Ovary (tissue), 10 donors: ENCODE measurements at places on chromosomes 16 and 17. TPM values are rescaled to one million over a fixed set of nuclear protein-coding genes. Genes with fewer than 3 reads are reported as not detected.
A peak's percentile ranks its signal among the peaks of the same experiment; 100 is the strongest.

DNA sequence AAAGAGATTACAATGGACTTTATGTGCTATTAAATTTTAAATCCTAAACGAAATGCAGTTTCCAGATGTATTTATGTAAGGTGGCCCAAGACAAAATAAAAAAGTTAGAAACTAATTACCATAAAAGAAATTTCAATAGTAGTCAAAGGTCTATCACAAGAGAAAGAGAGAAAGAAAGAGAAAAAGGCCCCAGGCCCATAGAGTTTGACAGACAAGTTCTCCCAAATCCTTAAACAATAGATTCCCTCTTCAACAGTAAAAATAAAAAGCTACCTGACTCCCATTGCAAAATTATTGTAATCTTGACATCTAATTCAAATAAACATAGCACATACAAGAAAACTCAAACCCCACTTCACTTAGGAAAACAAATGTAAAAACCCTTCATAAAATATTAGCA lies 8.6 kb upstream of the ERCC4 start:
- H3K27me3 ChIP-seq: no peaks in the 10 kb centered on the region
- no peak overlapping the region for H3K27ac ChIP-seq
- H3K4me3 ChIP-seq: no peak overlapping the region
- H3K36me3 ChIP-seq: no peaks in the 10 kb centered on the region
- DNase-seq: no peak

The SLC5A11 gene
- not detected for total RNA-seq

The CMTM2 gene
- total RNA-seq: 1.8 TPM

DNA sequence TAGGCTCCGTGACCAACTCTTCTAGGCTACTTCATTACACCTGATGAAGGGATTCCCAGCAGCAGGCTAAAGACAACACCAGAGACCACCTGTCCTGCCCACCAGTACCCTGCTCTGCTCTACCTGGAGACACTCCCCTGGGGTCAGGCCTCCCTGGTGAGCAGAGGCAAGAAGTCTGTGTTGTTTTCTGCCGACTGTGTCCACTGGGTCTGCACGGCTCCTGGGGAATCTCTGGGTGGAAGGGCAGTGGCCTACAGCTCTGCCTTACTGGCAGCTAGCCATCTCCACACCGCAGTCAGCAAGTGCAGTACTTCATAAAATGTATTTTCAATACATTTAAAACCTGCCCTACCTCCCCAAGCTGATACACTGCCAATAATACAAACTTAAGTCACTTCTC lies 6.8 kb downstream of the RSL1D1 start:
- no peaks in the 10 kb centered on the region for H3K4me1 ChIP-seq
- no peaks in the 10 kb centered on the region for H3K36me3 ChIP-seq
- no peak for DNase-seq
- no peak overlapping the region for H3K4me3 ChIP-seq
- no peak overlapping the region for H3K27ac ChIP-seq
- H3K27me3 ChIP-seq: no peaks in the 10 kb centered on the region

DNA sequence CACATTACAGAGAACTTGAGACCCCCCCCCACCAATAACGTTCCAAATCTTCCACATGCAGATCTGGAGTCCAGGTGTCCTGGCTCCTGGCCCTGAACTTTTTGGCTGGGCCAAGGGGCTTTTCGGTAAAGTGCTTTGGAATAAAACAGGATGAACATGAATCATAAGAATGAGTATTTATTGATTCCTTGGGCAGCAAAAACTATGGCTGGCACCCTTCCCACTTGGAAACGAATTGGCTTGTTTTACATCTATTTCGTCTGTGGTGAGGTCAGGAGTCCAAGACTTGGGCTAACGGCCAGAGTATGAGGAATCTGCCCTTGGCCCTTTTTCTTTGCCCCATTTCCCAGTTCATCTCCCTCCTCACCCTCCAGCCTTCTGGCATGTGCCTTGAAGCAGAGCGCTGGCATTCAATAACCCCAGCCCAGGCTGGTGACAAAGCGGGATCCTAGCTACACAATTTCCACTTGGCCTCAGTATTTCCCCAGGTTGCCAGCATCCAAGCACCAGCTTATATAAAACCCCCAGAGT lies 4.1 kb upstream of the UBTF start:
- peak; percentile 64 for DNase-seq
- H3K27me3 ChIP-seq: no peaks in the 10 kb centered on the region
- no peak overlapping the region for H3K4me3 ChIP-seq
- peak overlapping the region; percentile 99 for H3K27ac ChIP-seq
- no peaks in the 10 kb centered on the region for H3K36me3 ChIP-seq

GRCh38 chr17:57946798-57947358 lies 8.3 kb downstream of the CUEDC1 start:
- no peaks in the 10 kb centered on the region for H3K27me3 ChIP-seq
- no peak overlapping the region for H3K27ac ChIP-seq
- H3K4me1 ChIP-seq: peaks cover 7% of the 10 kb centered on the region
- peak; percentile 49 for DNase-seq

The GNGT2 gene
- total RNA-seq: 1.6 TPM

DNA sequence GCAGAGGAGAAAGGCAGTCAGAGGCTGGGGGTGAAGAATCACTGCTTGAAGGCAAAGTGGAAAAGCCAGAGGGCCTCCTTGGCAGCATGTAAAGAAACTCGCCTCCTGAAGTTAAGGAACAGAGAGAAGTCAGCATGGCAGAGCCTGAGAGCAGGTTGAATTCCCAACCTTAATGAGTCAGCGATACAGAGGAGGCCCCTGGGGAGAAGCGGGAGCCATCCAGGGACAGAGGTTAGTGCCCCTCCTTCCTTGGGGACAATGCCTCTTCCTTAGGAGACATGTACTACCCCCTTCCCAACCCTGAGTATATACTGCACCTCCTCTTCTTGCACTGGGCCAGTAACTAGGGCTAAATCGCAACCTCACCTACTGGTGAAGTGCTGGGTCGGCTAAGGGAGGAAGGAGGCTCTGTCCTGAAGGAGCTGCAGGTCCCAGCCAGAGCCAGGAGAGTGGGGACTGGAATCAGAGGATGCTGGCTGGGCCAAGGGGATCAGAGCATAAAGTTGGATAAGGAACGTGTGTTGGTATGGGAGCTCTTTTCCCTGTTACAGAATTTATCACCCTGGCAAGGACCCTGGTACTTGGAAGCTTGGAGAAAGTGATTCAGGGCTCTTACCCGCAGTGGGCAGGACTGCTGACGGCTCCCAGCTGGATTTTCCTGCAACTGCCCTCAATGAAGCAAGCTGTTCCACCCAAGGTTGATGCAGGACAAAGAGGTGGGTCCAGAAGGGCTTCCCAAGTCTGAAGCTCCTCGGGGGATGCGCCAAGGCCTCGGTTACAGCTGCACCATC lies 5.4 kb upstream of the AANAT start:
- H3K4me1 ChIP-seq: no peaks in the 10 kb centered on the region
- H3K4me3 ChIP-seq: no peak overlapping the region
- H3K27ac ChIP-seq: no peak overlapping the region
- no peak for DNase-seq
- H3K36me3 ChIP-seq: no peaks in the 10 kb centered on the region

The RNF157 gene
- total RNA-seq: 3.0 TPM

- H3K27me3 ChIP-seq: no peaks in the 10 kb centered on the region
- H3K4me1 ChIP-seq: peaks cover 18% of the 10 kb centered on the region
- no peaks in the 10 kb centered on the region for H3K36me3 ChIP-seq
Observed at GRCh38 chr17:64388961-64389565, 1.6 kb downstream of the PECAM1 start.

The TMC7 gene
- 0.28 TPM for total RNA-seq

DNA sequence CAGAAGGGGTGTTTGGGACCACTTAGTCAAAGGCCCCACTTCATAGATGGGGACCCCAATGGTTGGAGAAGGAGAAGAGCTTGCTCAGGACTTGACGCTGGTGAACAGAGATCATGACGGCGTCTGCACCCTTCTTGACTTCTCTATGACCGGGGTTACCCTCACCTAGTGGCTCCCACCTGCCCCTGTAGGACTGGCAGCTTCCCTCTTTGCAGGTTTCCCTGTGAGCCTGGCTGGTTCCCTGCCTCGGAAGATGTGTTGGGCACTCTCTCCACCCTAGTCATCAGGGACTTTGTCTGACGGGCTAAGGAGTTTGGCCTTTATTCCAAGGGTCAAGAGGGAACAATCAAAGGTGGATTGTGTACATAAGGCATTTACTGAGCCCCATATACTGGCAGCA lies 22.7 kb downstream of the TBX4 start:
- H3K27ac ChIP-seq: no peak overlapping the region
- H3K4me1 ChIP-seq: no peaks in the 10 kb centered on the region
- DNase-seq: no peak
- no peak overlapping the region for H3K4me3 ChIP-seq

- H3K4me3 ChIP-seq: peak overlapping the region; percentile 66
- DNase-seq: peak; percentile 65
- peak overlapping the region; percentile 97 for H3K27ac ChIP-seq
- peaks cover 25% of the 10 kb centered on the region for H3K4me1 ChIP-seq
- H3K27me3 ChIP-seq: no peaks in the 10 kb centered on the region
- H3K36me3 ChIP-seq: no peaks in the 10 kb centered on the region
Observed at GRCh38 chr16:2751577-2752034, 832 bp upstream of the SRRM2 start.

The RPTOR gene
- 21.7 TPM for total RNA-seq

The OR3A2 gene
- not detected for total RNA-seq

The PIPOX gene
- 4.2 TPM for total RNA-seq

GRCh38 chr16:56513972-56514371 lies 5.9 kb downstream of the BBS2 start:
- H3K4me1 ChIP-seq: peaks cover 11% of the 10 kb centered on the region
- no peaks in the 10 kb centered on the region for H3K36me3 ChIP-seq
- no peak for DNase-seq

- no peak overlapping the region for H3K4me3 ChIP-seq
- no peaks in the 10 kb centered on the region for H3K27me3 ChIP-seq
- H3K36me3 ChIP-seq: no peaks in the 10 kb centered on the region
- no peak overlapping the region for H3K27ac ChIP-seq
- DNase-seq: no peak
- H3K4me1 ChIP-seq: no peaks in the 10 kb centered on the region
Observed at GRCh38 chr16:27480761-27481160, 69.0 kb downstream of the GTF3C1 start.

GRCh38 chr17:48527547-48527932 lies 3.3 kb downstream of the HOXB1 start:
- no peaks in the 10 kb centered on the region for H3K27me3 ChIP-seq
- no peaks in the 10 kb centered on the region for H3K4me1 ChIP-seq
- no peak overlapping the region for H3K27ac ChIP-seq
- H3K4me3 ChIP-seq: no peak overlapping the region
- no peaks in the 10 kb centered on the region for H3K36me3 ChIP-seq

The HASPIN gene
- total RNA-seq: 0.35 TPM

The MFSD6L gene
- 2.2 TPM for total RNA-seq
